Astrocyte of the cerebellum (primary cell): ENCODE measurements at places on chromosomes 1 and 21.
A peak's percentile ranks its signal among the peaks of the same experiment; 100 is the strongest.

- no peak for DNase-seq
Observed at GRCh38 chr1:32266921-32267591, 16.0 kb downstream of the LCK start.

DNA sequence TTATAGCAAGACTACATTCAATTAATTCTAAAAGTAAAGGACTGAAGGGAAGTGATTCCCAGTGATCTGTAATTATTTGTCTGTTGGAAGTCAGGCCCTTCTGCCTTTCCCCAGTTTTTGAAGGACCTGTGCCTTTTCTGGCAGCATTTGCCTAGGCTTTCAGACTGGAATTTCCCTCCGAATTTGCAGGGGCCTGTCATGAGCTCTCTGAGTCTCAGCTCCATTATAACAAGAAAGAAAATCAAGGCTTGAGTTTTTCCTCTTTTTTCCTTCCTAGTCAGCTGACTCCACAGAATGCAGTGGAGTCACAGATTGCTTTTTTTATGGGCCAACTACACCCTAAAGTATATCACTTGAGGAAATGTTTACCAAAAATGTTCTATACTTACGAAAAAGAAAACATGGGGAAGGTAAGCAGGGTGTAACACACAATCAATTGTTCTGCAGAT, 1.1 kb downstream of the NR5A2 start:
- DNase-seq, result no peak

DNA sequence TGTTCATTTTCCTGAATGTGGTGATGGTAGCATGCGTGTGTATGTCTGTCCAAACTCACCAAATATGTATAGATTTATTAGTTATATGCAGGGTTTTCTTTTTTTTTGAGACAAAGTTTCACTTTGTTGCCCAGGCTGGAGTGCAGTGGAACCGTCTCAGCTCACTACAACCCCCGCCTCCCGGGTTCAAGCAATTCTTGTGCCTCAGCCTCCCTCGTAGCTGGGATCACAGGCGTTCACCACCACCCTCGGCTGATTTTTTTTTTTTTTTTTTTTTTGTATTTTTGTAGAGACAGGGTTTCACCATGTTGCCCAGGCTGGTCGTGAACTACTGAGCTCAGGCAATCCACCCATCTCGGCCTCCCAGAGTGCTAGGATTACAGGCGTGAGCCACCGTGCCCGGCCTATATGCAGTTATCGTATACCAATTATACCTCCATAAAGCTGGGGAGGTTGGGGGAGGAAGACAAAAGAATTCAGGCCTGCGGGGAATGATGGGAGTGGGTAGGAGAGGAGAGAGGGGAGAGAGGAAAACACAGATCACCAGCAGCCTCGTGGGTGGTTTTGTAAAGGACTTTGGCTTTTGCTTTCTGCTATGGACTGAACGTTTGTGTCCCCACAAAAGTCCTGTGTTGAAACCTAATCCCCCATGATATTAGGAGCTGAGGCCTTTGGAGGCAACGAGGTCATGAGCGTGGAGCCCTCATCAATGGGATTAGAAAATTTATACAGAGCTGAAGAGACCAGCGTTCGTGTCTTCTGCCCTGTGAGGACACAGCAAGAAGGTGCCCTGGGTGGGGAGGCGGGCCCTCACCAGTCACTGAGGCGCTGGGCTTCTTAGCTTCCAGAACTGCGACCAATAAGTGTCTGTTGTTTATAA, 4.4 kb upstream of the HNRNPU start:
- no peak for DNase-seq

DNA sequence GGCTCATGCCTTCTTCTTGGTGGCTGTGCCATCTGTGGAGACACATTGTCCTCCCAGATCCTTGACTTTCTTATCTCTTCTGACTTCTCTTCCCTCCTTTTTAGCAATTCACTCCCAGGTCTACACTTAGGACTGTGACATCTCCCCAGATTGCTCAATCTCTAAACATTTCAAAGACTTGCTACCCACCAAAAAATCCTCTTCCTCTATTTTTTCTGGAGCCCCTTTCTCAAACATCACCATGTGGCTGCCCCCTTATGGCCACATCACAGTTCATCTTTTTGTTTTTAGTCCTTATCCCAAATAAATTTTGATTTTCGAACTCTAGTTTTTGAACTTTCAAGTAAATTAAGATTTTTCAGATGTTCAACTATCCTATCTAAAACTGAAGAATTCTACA, 148.6 kb upstream of the HOOK1 start:
- no peak for DNase-seq

DNA sequence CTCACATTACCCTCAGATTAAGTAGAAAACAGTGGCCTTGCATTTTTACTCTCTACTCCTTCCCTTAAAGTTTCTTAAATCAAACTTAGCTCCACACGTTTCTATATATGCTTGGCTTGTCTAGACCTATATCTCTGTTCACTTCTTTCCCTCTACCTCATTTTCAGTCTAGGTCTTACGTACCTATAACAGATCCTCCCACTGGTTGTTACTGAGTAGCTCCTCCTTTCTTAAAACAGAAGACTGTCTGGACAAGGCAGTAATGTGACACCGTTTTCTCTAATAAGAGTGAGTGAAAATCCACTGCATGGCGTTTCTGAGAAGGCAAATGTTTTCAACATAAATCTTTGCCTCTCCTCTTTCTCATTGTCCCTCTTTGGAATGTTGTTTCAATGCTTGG, 211.7 kb upstream of the POGK start:
- no peak for DNase-seq

GRCh38 chr1:20660363-20660762, 806 bp downstream of the DDOST start:
- DNase-seq, result no peak

- no peak for DNase-seq
Observed at GRCh38 chr1:217889401-217889800, 258.3 kb downstream of the SPATA17 start.

DNA sequence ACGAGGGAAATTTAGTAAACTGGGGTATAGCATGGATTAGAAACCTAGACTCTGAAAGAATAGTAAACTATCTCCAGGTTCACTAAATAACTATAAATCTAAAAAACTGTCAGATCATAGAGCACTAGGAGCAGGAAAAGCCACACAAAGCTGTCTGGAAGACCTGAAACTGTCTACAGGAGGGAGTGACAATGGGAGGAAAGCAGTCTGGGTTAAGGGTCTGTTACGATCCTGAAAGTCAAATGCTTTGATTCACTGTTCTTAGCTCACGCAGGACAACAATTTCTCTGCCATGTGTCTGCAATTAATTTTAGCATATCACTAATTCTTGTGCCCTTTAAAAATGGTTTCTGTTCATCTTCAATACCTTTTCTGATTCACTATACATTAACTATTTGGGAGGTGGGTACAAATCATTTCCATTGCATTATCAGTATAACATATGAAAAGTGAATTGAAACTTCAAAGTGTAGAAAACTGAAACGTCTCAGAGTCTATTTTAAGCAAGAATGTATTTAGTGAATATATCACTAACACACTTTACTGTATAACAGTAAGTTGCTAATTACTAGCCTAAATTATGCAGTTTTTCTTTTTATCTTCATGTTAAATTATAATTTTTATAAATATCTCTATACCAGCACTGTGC, 18.4 kb downstream of the CEP170 start:
- no peak for DNase-seq

DNA sequence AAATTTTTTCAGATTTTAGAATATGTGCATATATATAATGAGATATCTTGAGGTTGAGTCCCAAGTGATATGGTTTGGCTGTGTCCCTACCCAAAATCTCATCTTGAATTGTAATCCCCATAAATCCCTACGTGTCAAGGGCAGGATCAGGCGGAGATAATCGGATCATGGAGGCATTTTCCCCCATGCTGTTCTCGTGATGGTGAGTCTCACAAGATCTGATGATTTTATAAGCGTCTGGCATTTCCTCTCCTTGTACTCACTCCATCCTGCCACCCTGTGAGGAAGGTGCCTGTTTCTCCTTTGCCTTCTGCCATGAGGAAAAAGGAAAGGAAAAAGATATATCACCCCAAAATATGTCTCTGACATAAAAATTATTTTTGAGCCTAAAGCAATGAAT, 64.6 kb downstream of the TOR3A start:
- DNase-seq, result no peak

DNA sequence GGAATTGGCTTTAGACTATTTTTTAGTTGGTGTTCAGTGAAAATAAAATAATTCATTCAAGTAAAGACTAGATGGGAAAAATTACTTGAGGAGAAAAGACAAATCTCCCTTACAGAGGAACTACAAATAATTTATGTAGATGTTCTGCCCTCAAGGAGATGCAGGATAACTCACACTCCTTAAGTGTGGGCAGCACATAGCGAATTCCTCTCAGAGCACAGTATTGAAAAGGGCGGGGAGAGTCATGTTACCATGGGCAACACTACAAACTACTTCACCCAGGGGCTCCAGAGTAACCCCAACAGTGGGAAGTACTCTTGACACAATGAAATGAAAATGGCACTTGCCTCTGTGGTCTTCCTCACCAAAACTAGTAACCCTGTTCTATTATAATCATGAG, 20.6 kb upstream of the LAMC2 start:
- DNase-seq, result no peak

- peak; percentile 90 for DNase-seq
Observed at GRCh38 chr1:219324629-219325367, 151.1 kb downstream of the LYPLAL1 start.

DNA sequence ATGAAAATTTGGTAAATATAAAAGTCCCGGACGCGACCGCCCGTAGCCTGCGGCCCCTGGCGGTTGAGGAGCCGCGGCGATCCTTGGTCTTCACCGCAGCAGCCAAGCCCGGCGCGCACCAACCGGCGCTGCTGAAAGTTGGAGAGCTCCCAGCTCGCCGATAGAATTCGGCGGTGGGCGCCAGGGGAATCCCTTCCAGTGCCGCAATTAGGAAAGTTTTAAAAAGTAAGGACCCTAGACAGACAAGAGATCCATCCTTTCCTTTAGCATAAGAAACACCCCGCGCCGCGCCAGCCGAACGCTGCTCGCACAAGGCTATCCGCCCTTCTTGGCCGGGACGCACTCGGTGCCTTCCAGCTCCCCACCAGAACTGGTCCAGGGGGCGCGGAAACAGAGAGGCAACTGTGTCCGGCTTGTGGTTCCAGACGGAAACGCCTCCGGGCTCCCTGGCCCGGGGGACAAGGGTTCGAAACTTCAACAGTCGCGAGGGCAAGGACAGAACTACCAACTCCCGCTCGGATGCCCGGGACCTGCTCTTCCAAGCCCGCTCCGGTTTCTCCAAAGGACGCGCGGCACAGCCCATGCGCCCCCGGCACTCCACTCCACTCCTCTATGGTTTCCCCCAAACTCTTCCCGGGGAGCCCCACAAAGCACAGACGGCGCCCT, 1.7 kb downstream of the FAM78B start:
- DNase-seq, result no peak

GRCh38 chr1:37995751-37996345, 6.0 kb upstream of the SF3A3 start:
- DNase-seq, result no peak

GRCh38 chr1:32339363-32339978, 3.4 kb upstream of the MARCKSL1 start:
- DNase-seq, result no peak

- DNase-seq, result peak; percentile 32
Observed at GRCh38 chr1:48674641-48675040, 102.0 kb downstream of the BEND5 start.

DNA sequence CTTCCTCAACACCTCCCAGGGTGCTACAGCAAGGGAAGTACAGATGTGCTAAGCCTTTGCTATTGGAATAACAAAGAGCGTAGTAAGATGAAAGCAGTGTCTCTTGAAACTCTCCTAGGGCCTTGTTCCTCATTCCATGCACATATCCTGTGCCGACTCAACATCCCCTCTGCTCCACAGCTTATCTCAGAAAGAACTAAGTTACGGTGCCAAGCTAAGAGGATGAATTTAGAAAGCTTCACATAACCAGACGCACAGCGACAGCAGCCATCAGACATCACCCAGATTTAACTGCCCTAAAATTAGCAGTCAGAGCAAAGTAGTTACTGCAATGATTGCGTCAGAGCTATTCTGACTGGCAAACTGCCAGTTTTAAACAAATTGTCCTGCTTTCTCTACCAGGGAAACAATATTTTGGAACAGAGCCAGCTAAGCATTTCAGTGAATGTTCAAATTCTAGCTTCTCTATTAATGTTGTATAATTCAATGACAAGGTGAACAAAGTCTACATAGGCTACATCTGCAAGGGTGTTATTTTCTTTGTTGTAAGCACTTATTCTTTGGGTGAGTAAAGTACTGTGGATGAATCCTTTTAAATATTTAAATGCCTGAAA, 9.5 kb downstream of the SIPA1L2 start:
- DNase-seq, result peak; percentile 51

DNA sequence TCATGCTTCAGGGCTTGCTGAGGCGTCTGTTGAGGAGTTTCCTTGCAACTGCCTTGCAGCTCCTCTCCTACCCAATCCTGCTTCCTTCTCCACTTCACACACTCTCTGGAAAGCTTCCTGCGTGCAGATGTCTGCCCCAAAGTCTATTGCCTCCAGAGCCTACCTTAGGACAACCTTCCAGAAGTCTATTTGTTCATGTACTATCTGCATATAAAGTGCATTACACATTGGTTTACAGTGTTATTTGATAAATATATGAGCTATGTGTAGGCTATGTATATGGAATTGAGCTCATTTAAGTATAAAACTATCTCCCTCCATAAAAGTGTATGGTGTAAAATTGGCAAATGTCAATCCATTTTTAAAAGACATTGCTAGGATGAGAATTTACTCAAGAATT, 9.8 kb downstream of the PTGFR start:
- DNase-seq, result no peak

- peak; percentile 57 for DNase-seq
Observed at GRCh38 chr1:231357831-231358354, 19.8 kb downstream of the SPRTN start.

GRCh38 chr1:203935321-203935720, 73.9 kb downstream of the SNRPE start:
- DNase-seq, result no peak

DNA sequence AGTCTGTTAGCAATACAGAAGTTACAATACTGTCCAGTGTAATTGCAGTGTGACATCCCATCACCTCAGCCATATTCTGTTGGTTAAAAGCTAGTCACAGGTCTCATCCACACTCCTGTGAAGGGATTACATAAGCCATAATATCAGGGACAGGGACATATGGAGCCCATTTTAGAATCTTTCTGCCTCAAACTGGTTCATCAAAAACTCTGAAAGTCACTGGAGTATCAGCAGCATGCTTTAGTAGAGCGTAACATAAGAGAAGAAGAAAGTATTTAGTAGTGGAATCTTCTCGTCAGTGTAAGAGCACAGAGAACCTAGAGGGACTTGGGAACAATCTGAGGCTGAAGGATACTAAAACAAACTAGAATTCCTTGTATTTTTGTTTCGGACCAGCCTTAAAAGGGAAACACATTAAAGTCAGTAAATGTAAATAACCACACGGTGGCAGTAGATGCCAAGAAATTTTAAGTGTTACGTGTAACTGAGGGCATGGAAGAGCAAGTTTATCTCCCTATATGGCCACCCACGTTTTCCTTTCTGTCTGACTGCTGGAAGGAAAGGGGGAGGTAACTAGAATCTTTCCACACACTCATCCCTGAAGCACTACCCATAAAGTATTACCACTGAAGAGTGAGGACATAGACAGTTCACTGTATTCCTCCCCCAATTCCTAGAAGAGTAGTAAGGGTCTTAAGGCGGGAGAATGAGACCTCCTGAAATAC, 41.6 kb upstream of the AGL start:
- DNase-seq, result peak; percentile 80
